ENCODE measurements at places on chromosomes 13 and 19.

DNA sequence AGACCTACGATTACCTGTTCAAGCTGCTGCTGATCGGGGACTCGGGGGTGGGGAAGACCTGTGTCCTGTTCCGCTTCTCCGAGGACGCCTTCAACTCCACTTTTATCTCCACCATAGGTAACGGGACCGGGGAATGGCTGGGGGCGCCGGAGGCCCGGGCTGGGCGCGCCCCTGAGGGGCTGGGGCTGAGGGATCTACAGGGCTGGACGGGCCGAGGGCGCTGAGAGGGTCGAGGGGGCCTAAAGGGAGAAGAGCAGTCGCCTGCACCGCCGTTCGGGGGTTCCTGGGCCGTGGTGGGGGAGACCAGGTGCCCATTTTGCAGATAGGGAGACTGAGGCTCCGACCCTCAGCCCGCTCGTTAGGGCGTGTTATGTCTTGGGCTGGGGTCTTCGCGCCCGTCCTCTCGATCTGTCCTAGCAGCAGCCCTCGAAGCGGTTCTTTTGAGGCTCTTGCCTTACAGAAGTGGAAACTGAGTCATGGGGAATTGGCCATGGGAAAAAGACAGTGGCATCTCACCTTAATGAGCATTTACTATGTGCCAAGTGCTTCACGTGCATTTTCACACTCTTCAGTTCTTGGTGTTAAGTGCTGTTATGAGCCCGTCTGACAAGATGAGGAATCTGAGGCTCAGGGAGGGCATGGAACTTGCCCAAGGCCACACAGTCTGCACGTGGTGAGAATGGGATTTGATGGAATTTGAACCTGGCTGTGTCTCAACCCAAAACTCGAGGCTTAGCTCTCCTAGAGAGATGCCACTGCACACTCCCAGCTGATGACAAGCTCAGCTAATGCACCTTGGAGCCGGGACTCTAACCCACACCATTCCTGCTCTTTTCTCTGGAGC lies 442 bp downstream of the RAB8A start:
- DNase-seq = no peak

- DNase-seq = no peak
These were observed 5.4 kb downstream of the TM9SF2 start for GRCh38 chr13:99506634-99507033.

DNA sequence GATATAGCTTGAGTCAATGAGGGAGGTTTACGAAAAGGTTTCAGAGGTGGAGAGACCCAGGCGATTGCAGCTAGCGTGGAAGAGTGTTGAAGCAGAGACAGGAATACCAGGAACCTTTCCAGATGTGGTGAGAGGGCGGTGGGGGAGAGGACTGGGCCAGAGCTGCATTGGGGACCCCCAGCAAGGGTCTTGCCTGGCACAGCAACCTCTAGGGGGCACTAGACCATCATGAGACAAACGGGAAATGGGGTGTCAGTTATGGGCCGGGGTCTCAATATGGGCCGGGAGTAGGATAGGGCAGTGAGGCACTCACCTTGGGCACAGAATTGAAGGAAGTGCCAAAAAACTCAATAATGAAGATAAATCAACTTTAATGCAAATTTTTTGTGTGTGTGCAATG lies 2.1 kb upstream of the LRP3 start:
- DNase-seq = no peak

DNA sequence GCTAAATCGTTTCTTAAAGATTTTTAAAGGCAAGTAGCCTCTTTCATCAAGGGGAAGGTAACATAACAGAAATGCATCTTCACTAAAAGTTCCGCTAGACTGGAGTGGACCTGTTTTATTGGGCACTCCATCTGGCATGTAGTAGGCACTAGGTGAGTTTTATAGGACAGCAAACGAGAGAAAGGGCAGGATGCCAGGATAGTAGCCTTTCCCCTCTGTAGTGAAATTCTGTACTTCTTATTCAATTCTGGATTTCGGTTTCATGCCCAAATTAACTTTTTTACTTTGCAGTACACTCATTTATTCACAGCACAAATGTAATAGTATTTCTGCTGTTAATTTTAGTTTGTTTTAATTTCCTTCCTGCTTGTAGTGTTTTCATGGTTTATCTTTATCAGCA lies 45.2 kb downstream of the GPR180 start:
- no peak for DNase-seq

GRCh38 chr13:98786023-98786422 lies 33.6 kb upstream of the SLC15A1 start:
- no peak for DNase-seq

- DNase-seq = no peak
These were observed 109.2 kb downstream of the OLFM4 start for GRCh38 chr13:53137779-53138178.

GRCh38 chr13:95704510-95704909 lies 27.6 kb downstream of the DNAJC3 start:
- DNase-seq = no peak

- DNase-seq = no peak
These were observed 12.2 kb downstream of the SUGP2 start for GRCh38 chr19:19021115-19021514.

All from cortex of kidney (tissue), 1 donor.